Erythroblast (primary cell): ENCODE measurements at places on chromosomes 5 and 9.

GRCh38 chr9:113056191-113057106 lies at the start of gene ZFP37:
Gene ZFP37 (minus strand): TSS chr9:113056724. CDS start chr9:113056688, 36 bp downstream.
- peak; percentile 37 for DNase-seq

- DNase-seq: no peak
These were observed 615.0 kb downstream of the HINT1 start for GRCh38 chr5:130549884-130550561.

DNA sequence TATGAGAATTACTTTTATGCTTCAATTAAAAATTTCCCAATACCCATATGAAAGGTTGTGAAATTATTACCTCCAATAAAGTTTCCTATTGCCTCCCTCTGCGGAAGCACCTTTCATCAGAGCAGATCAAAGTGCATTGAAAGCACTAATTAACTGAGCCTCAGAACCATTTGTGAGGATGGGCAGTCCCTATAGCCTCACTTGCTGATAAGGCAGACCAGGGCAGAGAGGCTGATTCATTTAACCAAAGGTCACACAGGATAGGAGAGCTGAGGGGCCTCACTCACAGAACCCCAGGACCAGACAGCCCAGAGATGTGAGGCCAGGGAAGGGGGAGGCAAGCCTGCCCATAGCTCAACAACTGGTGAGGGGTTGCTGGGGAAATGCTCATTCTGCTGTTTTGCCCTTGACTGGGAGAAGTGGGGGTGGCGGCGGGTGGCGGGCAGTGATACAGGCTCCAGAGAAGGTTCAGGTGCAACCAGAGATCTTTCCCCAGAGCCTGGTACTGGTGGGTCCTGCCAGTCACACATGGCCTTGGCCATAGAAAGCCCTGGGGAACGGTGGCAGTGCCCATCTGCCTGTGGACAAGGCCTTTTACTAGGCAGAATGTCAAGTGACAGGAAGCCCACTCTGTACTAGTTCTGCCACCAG lies 57.9 kb downstream of the MACROH2A1 start:
- DNase-seq: no peak

DNA sequence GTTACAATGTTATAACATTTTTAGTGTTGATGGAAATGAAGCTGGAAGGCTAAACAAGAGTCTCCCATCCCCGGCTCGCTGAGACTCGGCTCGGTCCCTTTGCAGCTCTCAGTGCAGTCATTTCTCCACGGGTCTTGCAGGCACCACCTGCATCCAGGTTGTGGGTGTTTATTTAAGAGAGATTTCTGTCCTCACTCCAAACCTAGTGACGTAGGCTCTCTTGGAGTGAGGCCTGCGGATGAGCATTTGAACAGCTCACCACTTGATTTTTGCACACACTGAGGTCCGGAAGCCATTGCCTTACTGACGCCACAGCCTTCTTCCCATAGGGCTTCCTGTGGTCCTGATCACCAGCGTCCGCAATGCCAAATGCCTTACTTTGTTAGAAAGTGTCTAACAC lies 197.7 kb upstream of the OTULINL start:
- DNase-seq: no peak

GRCh38 chr9:23538067-23538402 lies 288.0 kb downstream of the ELAVL2 start:
- no peak for DNase-seq

DNA sequence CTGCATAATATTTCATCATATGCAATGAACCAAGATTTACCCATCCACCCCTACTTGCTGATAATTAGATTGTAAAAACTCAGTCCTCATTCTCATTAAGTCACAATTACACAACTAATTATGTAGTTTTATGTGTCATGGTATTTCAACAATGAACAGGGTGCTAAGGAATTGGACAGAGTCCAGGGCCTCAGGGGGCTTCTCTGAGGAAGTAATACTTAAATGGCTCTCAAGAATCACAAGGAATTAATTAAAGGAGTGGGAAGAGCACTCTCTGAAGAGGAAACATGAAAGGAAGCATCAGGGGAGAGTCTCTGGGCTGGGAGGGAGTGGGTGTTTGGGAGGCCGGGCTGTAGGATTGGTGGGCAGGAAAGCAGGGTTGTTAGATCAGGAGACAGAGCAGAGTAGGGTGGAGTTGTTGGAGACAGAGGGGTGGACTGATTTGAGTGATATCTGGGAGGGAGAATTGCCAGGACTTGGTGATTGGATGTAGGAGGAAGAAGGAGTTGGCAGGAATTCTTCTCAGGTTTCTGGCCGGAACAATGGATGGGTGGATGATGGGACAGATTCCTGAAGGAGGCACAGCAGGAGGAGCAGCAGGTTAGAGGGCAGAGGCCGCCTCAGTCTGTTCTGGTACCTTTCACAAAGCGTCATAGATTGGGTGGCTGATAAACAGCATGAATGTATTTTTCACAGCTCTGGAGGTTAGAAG lies 23.0 kb upstream of the NSG2 start:
- no peak for DNase-seq
